ENCODE measurements at places on chromosomes 13 and 19. TPM values are rescaled to one million over a fixed set of nuclear protein-coding genes. Genes with fewer than 3 reads are reported as not detected.

Gene PLPPR2
- 10.5 TPM for total RNA-seq

Gene FBXO17
- total RNA-seq, result 86.0 TPM

Gene LRRC25
- not detected for total RNA-seq

Gene LSR
- total RNA-seq, result 8.0 TPM

Data from A549 treated with DMSO at 1 μM for 4 hours (cell line).